NCI-H510A treated with DMSO at 0.1 percent for 48 hours (cell line): ENCODE measurements at places on chromosomes 7 and 10.
A peak's percentile ranks its signal among the peaks of the same experiment; 100 is the strongest.

- no peak for DNase-seq
Observed at GRCh38 chr7:94382746-94383145, 11.9 kb upstream of the COL1A2 start.

GRCh38 chr10:44881649-44882048 is 29.5 kb upstream of the TMEM72 start:
- DNase-seq, result no peak

DNA sequence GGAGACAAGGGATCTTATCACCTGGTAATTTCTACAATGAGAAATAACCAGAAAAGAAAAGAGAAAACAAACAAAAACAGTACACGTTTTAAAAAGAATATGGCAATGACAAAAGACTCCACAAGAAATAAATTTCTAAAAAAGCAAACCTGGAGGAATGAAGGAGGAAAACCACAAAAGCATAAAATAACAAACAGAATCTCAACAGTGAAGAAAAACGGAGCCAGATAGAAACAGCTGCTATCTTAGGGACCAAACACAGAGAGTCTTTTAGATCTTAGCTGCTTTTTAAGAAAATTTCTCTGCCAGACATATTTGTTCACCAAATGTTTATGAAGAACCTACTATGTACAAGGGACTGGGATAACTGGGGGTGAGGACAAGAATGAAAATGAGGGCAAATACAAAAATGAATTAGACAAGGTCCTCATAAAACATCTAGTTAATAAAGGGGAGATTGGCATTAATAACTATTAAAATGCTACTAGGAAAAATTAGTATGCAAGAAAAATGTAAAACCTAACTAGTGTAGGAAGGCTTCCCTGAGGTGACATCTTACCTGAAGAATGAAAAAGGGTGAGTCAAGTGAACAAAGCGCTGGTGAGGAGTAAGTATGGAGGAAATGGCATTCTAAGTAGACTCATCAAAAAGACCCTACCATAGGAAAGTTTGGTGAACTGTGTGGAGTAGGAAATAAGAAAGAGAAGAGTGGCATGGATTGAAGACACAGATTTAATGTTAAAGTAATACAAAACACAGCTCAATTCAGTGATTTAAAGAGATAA is 34.3 kb downstream of the WASL start:
- DNase-seq, result no peak

DNA sequence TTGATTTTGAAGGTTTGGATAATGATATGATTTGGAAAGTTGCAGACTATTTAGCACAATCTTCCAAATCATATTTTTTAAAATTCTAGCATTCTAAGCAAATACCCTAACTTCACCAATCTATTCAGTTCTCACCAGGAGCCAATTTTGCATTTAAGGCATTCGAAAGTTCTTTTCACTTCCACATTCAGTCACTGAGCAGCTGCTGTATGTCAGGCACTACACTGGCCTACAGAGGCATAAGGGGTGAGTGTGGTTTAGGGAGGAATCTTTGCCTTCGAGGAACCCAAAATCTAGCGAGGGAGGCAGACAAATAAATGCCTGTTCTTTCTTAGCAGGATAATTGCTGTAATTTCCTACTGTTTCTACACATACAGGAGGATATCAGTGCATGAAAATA is 10.7 kb upstream of the UCN3 start:
- DNase-seq, result no peak

- DNase-seq, result no peak
Observed at GRCh38 chr7:108290459-108291151, 160.4 kb upstream of the LAMB4 start.

GRCh38 chr7:73823257-73823656 is 7.5 kb upstream of the CLDN4 start:
- DNase-seq, result no peak

DNA sequence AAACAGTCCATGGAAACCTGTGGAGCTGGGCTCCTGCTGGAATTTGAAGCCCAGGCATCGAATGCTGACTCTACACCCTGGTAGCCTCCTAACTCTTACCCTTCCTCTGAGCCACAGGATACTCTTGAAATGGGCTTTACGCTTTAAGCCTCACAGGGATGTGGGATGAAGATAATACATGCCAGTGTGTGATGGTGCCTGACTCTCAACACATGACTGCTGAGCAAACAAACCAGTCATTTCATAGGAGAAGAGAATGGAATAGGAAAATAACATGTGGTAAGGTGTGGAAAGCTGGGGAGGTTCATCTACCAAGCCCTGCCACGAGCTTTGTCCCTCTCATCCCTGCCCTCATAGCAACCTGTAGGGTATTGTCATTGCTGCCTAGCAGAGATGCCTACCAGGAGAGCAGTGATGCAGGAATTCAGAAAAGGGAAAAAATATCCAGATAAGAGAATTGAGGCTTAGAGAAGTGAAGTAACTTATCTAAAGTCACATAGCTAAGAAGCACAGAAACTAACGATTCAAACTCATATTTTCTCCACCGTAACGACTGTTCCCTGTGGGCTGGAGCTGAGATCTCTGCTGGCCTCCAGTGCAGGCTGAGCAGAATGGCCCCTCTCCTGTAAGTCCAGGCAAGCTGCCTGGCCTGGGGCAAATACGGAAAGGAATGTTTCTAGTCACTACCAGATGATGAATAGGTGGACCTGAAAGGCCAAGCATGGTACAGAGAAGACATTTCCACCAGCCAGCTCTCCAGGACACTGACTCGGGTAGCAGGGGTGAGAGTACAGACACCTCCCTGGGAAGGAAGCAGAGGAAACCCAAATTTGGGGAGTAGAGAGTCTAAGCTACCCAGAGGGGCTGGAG is 90.2 kb upstream of the DUSP5 start:
- no peak for DNase-seq

DNA sequence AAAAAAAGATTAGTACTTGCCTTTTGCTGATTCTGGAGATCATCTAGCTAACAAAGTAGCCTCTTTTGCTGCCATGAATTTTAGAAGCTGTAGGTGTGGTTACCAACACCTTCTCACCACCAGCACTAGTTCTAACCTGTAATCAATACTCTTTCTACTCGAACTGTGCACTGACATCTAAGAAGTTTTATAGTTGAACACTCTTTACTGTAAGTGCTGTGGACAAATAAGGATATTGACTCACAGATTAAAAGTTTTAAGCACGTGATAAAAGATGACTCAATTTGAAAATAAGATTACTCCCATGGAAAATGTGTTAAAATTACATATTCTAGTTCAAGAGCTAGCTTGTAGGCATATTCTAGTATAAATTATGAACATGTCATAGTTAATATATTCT is 89.9 kb downstream of the REEP3 start:
- DNase-seq, result no peak

DNA sequence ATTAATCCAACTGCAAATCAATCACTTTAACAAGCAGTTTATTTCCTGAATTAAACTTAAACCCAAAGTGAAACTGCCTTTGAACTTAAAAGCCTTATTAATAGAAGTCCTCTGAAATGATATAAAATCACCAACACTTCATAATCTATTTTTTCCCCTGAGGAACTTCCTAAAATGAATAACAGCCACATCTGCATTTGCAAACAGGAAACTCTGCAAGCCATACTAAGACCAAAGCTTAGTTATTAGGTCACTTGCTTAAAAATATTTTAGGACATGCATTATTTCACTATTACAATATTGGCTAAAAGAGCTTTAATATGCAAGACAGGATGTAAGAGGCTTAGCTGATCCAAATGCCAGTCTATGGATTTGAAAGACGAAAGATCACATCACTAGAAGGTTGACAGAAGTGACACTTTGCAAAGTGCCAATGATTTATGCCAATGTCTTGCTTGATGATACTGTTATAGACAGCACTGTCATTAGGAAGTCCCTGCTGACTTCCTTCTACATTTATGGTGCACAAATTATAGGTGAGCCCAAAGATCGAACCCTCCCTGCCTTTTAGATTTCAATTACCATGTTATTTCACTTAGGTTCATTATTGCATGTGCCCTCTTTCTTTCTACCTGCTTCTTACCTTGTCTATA is 99.9 kb upstream of the SKAP2 start:
- no peak for DNase-seq

- DNase-seq, result no peak
Observed at GRCh38 chr7:45970454-45970853, 49.4 kb upstream of the IGFBP3 start.

DNA sequence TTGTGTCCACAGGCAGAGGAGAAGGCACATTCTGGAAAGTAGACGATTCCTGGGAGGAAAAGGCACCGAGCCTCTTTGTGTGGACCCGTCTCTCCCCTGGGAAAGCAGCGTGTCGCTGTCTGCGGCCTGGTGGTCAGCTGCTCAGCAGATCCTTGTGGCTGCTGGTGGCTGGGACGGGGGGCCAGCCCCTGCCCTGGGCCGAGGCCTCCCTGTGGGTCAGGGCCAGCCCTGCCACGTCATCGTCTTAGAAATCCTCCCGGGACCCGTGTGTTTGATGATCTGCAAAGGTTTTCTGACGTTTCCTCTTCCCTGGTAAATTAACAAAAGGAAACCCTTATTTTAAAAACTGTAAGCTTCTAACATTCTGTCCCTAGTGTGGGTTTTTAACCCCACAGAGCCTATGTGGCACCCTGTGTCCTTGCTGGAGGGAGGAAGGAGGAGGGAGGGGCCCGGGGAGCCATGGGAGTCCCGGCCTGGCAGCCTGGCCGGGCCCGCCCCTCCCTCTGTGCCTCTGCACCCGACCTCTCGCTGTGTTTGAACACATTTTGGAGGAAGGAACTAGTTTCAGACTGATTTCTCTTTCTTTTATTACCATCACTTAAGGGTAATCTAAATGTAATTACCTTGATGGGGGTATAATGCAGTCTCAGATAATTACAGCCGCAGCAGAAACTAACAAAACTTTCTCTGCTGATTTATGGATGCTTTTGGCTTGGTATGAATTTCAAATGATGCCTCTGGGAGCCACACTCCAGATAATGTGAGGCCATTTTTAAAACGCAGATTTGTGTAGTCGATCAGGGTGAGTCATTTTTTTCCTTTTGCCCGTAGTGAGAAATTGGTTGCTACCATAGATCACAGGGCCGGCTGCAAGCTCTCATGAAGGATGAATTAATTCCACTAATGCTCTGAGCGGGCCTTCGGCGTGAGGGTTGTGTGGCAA is 85.5 kb downstream of the NKX6-2 start:
- no peak for DNase-seq

DNA sequence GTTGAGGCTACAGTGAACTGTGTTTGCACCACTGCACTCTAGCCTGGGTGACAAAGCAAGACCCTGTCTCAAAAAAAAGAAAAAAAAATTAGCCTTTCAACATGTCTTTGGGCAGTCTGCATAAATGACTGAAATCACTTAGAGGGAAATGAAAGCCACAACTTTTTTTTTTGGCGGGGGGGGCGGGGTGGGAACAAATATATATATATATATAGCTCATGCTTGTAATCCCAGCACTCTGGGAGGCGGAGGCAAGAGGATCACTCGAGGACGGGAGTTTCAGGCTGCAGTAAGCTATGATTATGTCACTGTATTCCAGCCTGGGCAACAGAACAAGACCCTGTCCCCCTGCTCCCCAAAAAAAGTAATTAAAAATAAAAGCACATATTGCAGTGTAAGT is 23.4 kb upstream of the MICU1 start:
- DNase-seq, result no peak

GRCh38 chr10:93893646-93894515 is at the start of gene SLC35G1:
Gene SLC35G1 (plus strand): TSS chr10:93893978. CDS start chr10:93894034, 56 bp downstream.
- peak; percentile 54 for DNase-seq

- no peak for DNase-seq
Observed at GRCh38 chr10:47381103-47381395, 3.0 kb downstream of the ZNF488 start.

DNA sequence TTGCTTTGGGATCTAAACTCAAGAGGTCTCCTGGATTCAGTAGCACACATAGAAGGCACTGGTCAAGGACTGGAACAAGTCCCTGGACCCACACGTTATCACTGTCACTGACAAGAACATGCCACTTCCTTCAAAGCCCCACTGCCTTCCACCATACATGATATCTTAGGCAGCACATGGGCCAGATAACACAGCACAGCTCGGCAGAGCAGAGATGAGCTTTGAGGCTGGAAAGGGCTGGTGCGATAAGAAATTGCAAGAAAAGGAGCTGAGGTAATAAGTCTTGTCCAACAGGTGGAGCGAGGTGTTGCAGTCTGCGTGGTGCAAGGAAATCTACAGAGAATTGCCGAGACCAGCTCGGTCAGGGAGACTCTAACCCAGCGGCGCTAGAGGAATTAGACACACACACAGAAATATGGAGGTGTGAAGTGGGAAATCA is 139.8 kb upstream of the CDK13 start:
- DNase-seq, result no peak

GRCh38 chr7:22771194-22771871 is 44.3 kb downstream of the IL6 start:
- DNase-seq, result no peak

GRCh38 chr10:110967009-110967630 is 47.7 kb downstream of the SHOC2 start:
- DNase-seq, result no peak

DNA sequence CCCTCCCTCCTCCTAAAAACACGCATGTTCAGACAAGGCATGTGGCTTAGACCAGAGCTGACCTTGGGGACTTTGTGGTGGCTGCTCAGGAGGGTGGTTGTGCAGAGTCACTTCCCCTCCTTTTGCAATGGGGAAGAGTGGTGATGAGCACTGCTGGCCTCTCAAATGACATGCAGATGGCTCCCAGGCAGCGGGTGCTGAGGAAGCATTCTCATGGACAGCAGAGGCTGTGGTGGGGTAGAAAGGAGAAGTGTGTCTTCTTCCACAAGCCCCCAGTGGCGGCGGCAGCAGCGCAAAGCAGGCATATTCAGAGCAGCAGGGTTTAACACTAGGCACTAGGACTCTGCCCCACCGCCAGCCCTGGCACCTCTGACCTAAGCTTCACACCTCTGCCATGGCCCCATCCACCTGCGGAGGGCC is 105.9 kb upstream of the ANLN start:
- no peak for DNase-seq
